Renal cortex interstitium (tissue), 15 donors: ENCODE measurements at places on chromosomes 16 and 17. TPM values are rescaled to one million over a fixed set of nuclear protein-coding genes. Genes with fewer than 3 reads are reported as not detected.

Gene NPIPB8
- polyA plus RNA-seq: 0.47 TPM

Gene HBA2
- 1,661 TPM for polyA plus RNA-seq

Gene KRTAP4-9
- not detected for polyA plus RNA-seq

Gene GP1BA
- polyA plus RNA-seq: 1.9 TPM

- no peak for DNase-seq
These were observed 9.9 kb downstream of the PER1 start for GRCh38 chr17:8142158-8142886.

DNA sequence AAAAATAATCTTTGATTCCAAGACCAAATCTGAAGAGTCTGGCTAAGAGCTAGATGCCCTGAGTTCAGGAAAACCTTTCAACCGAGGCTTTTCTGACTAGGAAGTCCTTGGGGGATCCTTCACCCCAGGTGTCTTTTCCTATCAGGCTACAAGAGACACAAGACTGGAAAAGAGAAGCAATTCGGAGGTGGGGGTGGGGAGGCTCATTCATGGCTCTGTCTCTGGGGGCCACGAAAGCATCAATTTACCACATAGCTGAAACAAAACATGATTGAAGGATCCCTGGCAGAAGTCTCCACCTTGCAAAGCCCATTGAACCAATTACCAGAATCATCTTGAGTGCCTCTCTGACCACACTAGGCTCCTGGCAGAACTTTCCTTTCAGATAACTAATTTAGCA, 239.8 kb upstream of the SALL1 start:
- no peak for DNase-seq

DNA sequence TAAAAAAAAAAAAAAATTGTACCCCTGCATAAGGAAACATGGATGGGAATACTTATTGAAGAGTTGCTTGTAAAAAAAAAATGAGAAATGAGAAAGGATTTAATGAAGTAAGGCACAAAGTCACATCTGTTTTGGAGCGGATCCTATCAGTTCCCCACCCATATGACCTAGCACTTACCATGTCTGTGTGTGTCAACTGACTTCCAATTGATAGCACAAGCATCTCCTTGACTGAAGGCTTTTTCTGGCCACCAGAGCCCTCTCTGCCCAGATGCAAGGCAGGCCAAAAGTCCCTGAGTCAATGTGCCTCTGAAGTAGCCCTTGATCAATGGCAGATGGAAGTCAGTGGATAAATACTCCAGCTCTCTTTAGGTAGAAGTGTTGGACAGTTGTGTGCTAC, 13.4 kb upstream of the NLK start:
- no peak for DNase-seq

GRCh38 chr16:49382916-49383315, 9.3 kb downstream of the C16orf78 start:
- no peak for DNase-seq

DNA sequence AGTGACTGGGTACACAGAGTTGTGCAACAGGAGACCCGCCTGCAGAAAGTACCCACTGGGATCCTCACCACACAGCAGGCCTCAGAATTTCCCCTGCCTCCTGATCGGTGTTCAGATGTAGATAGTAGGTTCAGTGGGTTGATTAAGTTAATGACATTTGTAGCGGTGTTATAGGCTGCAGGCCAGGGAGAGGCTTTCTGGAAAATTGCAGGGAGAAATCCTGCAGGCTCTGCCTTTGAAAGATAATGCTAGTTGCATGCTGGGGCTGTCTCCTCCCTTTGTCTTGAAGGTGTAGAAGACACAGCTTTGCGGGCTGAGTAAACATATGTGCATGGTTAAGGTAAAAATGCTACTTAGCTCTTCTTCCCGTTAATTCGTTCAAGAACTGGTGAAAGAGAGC, 406.3 kb upstream of the RBFOX1 start:
- no peak for DNase-seq

GRCh38 chr17:38512473-38513058, 84.3 kb downstream of the ARHGAP23 start:
- no peak for DNase-seq
